NCI-H748 treated with DMSO at 0.1 percent for 48 hours (cell line): ENCODE measurements at places on chromosomes 11 and 22.

- DNase-seq, result no peak
These were observed 78.3 kb upstream of the AKIP1 start for GRCh38 chr11:8832571-8833260.

DNA sequence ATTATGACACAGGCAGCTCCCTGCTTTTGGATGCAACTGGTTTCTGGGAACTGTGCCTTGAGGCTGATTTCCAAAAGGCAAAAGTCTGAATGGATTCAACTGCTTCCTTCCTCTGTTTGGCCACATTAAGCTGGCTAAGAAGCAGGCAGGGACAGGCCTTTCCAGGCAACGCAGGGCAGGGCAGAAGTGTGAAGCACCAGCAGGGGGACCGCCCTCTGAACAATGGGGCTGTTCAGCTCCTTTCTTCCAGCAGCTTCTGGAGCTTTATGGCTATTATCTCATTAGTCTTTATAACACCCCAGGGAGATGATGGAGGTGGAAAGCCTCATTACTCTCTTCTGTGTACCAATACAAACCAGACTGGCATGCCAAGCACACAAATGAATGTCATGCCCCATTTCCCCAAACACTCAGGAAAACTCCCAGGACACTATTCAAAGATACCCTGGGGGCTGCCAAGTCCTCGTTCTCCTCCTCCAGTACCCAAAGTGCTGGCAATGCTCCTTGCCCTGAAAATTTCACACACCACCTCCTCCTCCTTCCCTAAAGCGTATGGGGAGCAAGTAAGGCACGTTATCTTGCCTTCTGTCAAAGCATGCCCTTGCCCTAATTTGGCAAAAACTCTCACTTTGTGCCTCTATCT lies 21.3 kb downstream of the MORC2 start:
- no peak for DNase-seq

DNA sequence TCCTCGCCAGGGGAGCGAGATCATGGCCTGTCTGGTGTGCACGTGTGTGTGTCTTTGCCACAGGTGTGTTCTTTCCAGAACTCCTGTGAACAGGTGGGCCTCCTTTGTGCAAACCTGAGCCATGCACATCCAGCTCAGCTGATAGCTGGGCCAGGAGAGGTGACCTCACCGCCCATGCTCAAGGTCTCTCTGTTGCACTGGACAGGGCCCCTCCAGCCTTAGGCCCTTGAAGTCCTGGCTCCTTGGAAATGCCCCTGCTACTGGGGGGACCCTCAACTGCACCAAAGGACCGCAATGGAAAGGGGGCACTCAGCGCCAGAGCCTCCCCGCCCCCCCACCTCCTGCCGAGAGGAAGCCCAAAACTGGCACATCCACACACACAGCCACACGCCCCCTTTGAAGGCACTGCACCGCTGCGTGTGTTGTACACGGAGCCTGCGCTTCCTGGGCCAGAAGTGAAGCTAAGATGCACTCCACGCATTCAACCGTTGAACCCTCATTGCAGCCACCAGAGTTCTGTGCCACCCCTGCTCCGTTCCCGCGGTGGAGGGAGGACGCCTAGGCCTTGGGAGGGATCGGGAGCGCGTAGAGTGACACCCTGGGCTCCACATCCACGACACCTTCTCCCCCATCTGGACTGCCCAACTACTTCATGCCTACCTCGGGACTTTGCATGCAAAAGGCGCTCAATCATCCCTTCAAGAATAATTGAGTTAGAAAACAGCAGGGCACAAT lies 16.4 kb upstream of the IL2RB start:
- DNase-seq, result no peak

- DNase-seq, result no peak
These were observed 71.0 kb downstream of the DKK3 start for GRCh38 chr11:11937433-11937832.

DNA sequence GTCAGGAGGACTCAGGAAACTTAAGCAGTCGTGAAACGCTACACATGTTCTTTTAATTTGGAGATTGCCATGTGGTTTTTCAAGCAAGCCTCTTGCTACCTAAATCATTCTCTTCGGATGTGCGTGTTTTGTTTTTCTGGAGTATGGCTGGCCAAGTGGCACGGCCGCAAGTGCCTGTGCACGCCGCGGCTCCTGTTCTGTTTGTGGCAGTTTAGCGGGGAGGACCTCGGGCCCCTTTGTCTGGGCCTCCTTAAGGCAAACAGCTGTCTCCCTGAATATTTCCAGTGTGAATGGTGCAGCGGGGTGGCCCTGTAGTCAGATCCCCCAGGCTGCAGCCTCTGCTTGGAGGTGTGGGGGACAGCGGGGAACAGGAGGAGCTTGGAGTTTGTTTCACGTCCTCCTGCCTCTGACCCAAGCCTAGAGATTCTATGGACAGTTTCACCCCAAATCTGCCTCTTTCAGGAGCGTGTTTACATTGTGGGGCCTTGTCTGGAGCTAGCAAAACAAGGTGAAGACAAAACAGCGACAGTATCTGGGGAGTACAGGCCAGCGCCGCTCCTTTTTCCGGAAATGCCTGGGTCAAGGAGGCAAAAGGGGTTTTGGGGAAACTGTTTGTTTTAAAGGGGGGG lies 1.3 kb downstream of the LRP5 start:
- no peak for DNase-seq

DNA sequence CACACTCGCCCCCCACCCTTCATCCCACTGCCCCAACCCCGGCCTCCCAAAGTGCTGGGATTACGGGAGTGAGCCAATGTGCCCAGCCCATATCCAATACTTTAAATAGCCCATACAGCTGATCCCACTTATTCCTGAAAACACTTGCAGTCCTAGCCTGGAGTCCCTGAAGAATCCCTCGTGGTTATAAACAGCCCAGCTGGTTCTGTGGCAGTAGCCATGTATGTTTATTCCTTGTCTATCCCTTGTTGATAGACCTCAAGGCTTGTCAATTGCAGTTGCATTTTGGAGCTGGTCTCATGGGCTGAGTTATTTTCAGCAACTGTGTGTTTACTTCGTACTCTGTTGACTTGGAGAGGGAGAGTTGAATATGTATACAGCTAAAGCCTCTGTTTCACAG lies 21.5 kb upstream of the PAFAH1B2 start:
- no peak for DNase-seq

DNA sequence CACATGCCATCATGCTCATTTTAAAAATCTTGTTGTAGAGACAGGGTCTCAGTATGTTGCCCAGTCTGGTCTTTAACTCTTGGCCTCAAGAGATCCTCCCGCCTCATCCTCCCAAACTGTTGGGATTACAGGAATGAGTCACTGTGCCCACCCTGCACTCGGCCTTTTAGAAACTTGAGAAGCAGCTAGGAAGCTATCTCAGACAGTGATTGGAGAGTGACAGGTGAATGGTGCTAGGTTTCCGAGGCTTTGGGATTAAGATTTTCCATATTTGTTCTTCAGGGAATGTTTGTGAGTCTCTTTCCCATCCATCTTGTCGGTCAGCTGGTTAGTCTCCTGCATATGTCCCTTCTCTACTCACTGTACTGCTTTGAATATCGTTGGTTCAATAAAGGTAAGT lies 10.5 kb downstream of the EI24 start:
- DNase-seq, result no peak

DNA sequence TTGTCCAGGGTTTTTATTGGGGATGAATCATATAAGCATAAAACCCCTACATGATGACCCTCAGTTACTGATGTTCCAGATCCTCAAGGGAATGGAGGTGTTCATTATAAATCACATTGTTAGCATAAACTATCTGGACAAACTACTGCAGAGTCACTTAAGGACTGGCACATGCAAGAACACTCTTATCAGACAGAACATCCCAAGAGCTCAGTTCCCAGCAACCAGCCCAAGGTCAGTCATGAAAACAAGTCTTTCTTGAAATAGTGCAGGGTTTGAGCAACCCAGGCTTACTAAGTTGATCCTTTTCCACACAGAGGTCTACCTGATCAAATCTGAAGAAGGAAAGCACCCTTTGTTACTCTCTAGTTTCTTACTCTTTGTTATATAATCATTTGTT lies 13.5 kb upstream of the PTS start:
- no peak for DNase-seq

DNA sequence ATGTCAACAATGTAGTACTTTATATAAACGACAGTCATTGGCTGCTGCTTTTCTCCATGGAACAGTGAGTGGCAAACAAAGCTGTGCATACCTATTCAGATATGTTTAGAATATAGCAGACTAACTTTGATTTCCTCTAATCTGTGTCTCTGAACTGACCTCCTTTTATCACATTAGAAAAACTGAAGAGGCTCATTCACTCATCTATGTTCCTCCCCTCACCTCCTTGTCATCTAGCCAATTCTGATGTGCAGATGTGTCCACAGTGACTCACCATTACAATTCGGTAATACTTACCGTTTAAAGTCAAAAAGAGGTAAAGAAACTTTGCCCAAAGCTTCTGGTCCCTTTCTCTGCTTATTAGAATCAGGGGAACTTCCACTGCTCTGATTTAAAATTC lies 51.5 kb upstream of the RPS13 start:
- DNase-seq, result no peak

GRCh38 chr22:49527611-49528419 lies 299.9 kb downstream of the BRD1 start:
- no peak for DNase-seq

GRCh38 chr22:38981005-38981991 lies 849 bp upstream of the APOBEC3B start:
- no peak for DNase-seq

GRCh38 chr11:15883455-15883920 lies 472.9 kb downstream of the SOX6 start:
- no peak for DNase-seq

GRCh38 chr22:43002202-43002586 lies 12.8 kb downstream of the PACSIN2 start:
- DNase-seq, result no peak

DNA sequence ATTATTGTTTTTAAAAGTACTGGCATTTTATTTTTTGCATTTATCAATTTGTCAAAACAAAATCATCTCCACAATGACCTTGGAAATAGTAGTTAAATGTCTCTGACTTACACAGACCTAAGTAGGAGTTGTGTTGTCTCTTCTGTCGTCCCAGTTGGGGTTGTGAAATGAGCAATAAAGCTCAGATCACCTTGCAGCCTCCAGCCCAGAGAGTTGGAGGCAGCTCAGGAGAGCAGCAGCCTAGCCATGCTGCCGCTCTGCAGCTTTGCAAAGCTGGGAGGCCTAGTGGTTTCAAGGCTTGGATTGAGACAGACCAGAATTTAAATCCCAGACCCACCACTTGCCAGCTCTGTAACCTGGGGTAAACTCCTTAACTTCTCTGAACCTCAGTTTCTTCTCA lies 65.2 kb upstream of the CRYBB3 start:
- DNase-seq, result no peak

- DNase-seq, result no peak
These were observed 161.7 kb downstream of the ATG16L2 start for GRCh38 chr11:72975778-72976521.

- DNase-seq, result no peak
These were observed 38.1 kb upstream of the SWAP70 start for GRCh38 chr11:9625728-9626127.
